NCI-H187 treated with DMSO at 0.1 percent for 48 hours (cell line): ENCODE measurements at places on chromosomes 12 and 14.

- DNase-seq: no peak
Measured at GRCh38 chr14:77265561-77266335, 5.3 kb downstream of the NGB start.

GRCh38 chr14:67610491-67610890 lies 9.2 kb upstream of the ARG2 start:
- DNase-seq: no peak

DNA sequence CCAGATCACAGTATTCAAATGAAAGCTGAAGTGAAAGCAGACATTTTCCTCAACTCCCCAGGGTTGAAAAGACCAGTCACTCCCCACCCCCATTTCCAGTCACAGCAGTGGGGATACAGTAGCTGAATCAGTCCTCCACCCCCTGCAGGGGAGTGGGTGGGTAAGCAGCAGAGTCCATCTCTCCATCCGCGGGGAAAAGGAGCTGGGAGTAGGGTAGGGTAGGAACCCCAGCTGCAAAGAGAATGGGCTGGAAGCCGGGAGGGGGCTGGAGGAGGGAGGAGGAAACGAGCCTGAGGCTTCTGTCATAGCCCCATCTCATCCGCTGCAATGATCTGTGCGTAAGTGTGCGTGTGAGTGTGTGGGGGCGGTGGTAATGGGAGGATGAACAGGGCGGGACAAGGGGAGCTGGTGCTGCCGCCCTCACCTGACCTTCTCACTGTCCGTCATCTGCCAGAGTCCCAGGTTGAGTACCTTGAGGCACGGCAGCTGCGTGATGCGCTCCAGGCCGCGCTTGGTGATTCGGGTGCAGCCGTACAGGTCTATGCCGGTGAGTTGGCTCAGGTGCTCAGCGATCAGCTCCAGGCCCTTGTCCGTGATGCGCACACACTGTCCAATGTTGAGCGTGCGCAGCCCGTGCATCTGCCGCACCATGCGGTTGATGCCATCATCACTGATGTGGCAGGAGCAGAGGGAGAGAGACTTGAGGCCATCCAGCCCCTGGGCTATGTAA lies 1.8 kb downstream of the FBXL14 start:
- DNase-seq: no peak

GRCh38 chr12:108307006-108307405 lies 32.1 kb downstream of the CMKLR1 start:
- DNase-seq: no peak

DNA sequence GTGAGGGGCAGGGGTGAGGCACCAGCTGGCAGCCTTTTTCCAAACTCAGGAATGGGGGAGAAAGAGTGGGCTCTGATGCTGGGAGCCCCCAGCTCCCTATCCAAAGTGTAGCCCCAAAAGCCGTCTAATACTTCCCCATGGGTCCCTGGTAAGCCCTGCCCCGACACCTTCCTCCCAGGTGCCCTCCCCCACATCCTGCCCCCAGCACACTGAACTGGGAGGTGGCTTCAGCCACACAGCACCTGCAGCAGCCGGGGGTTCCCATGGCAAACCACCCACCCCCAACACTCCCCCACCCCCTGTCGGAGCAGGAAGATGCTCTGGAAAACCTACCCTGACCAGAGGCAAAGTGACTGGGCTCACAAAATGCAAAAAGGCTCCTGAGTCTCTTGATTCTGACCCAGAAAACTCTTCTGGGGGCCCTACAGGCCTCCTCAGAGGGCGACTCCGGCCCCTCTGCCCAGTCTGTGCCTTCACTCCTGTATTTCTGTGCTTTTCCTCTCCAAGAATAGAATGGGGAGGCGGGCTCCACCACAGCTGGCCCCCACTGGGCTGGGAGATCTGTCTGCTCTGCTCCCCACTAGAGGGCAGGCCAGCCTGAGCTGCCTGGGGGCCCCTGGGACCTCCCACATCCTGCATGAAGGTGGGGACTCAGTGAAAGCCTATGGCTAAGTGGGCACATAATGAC lies 81.6 kb downstream of the ITPK1 start:
- DNase-seq: no peak

DNA sequence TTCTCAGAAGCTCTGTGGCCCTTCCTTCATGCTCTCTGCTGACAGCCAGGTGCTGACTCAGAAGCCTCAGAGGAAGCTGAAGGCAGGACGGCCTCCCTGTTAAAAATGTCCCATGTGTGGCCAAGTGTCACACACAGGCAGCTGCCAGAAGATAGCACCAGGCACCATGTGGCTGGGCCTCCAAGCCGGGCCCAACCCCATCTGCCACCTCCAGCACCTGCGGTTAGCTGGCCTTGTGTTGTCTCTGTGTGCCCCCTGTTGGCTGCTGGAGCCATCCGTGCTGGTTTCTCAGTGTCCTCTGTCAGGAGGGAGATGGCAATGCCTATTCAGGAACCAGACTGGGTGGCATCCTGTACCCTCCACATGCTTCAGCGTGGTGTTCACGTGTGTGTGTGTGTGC lies 63.2 kb downstream of the TSPAN11 start:
- DNase-seq: no peak

DNA sequence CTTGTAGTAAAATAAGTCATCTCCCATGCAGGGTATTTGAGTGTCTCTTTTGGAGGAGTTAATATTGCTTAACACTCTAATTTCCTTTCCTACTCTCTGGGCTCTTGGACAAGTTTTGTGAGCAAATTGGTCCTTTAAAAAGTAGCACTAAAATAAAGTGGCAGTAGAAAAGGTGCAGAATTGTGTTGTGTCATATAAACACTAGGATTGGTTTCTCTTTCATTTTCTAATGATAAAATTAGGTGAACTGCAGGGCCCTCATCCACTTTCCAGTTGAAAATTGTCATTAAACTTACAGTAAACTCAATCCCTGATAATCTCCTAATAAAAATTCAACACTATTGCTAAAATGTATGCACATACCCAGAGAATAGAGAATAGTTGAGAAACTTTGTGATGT lies 42.6 kb upstream of the REP15 start:
- no peak for DNase-seq

DNA sequence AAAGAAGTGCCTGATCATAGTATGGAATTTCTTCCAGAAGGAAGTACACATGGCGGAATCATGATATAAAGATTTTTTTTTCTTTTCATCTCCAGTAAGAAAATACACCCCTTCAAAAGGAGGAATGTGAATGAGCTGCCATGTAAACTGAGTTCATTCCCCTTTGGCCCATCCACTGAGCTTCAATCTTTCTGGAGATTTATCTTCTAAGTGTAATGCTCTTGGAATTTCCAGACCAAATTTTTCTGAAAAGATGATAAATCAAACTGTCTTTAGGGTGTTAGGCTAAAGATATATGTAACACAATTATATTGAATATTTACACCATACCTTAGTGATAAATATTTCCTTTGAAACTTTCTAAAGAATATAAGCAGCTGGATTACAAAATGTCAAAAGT lies 5.2 kb downstream of the DCN start:
- no peak for DNase-seq

DNA sequence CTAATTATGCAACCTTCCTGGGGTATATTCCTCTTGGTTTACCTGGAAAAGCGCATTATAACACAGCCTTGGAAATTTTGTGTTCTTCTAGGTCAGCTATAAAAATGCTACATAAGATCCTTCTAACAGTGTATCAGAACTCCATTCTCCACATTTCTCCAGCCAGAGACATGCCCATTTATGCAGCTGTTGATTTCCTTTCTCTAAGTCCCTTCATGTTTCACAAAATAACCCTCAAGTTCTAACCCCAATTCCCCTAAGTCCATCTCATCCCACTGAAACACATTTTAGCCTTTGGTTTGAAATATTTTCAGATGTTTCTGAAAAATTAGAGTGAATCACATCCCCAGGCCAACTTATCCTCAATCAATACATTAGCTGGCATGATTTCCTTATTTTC lies 20.9 kb upstream of the HDAC7 start:
- DNase-seq: no peak

DNA sequence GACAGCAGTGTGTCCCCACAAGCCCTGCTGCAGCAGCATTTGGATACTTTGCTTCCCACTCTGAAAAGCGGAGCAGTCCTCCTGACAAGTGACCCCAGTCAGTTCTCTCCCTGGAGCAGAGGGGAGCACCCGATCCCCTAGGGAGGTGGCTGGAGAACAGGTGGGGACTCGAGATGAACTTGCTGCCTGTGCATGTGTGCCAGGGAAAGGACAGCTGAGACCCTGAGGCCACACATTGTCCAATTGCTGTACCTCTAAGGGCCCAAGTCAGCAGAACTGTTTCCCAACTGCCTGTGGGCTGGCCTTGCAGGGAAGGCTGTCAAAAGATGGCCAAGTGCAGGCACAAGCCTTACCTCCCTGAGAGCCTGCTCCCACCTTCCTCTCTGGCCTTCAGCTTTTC lies 55.1 kb downstream of the IFT43 start:
- DNase-seq: no peak

- DNase-seq: no peak
Measured at GRCh38 chr12:62519043-62519442, 52.4 kb downstream of the MON2 start.

DNA sequence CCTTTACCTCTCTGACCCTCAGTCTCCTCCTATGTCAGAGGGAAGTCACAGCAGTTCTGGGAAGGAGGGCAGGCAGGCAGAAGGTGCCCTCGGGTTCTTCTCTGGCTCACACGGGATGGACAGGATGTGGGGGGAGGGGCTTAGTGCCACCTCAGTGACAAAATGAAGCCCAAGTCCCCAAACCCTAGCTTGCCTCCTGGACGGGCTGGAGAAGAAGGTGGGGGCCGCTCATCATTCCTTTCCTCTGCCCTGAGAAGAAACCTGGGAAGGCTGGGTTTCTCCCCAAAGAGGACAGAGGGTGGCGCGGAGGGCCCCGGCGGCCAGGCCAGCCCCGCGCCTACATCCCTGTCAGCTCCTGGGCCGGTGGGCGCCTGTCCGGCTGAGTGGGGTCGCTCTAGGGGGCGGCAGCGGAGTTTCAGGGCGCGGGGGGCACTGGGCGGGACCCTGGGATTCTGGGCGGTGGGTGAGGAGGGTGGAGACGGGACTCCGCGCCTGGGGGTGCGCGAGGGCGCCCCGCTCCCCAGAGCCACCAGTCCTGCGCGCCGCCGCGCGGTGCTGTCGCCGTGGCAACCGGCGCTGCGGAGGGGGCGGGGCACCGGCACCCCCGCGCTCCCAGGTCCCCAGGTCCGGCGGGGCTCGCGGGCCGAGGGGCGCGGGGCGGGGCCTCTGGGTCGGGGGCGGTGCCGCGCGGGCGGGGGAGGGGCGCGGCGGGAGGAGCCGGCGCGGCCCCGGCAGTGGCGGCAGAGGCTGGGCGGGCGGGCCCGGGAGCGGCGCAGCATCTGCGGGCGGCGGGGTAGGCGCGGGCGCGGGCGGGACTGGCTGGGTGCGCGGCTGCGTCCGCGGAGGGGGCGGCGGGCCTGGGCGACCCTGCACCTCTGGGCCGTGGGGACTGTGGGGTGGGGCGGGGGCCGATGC lies at the start of gene TMEM121:
TSS of gene TMEM121 (plus strand) at position 723 of the 915 bp plus-strand sequence. CDS start 2,252 bp downstream, outside the sequence.
- no peak for DNase-seq

DNA sequence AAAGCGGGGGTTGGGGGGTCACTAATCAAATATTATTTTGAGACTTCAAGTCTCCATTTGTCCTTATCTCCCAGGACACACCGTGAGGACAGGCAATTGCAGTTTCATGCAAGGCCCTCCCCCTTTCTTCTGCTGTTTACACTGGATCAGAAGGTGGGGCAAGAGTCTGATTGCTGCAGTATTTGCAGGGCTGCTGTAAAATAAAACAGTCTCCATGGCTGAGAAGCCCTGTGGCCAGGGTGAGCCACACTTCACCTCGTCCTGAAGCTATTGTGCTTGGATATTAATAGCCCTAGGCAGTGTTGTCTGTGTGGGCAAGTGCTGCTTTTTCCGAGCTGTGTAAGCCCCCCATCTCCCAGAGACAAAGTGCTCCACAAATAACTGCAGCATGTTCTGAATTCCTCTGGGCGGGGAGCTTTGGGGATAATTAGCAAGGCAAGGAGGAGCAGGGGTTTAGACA lies 187.4 kb upstream of the NTF3 start:
- DNase-seq: no peak

- DNase-seq: no peak
Measured at GRCh38 chr14:63134801-63135200, 69.4 kb upstream of the RHOJ start.

DNA sequence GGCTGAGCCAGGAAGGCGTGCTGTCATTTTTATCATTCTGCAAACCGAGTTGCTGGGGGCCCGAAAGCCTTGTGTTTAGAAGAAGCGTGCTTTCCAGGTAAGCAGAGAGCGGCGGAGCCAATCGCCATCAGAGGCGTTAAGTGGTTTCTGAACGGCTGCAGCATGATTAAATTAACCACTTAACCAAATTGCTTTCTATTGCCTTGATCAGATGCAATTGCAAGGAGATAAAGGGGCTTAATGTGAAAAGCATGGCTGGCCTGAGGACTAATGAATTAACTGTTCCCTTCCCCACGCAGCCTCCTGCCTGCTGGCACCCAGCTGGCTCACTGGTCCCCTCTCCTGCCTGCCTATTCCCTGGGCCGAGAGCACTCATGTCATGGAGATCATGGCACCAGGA lies 36.6 kb upstream of the CHGA start:
- peak; percentile 54 for DNase-seq

- DNase-seq: no peak
Measured at GRCh38 chr12:29983851-29984250, 200.1 kb upstream of the TMTC1 start.

DNA sequence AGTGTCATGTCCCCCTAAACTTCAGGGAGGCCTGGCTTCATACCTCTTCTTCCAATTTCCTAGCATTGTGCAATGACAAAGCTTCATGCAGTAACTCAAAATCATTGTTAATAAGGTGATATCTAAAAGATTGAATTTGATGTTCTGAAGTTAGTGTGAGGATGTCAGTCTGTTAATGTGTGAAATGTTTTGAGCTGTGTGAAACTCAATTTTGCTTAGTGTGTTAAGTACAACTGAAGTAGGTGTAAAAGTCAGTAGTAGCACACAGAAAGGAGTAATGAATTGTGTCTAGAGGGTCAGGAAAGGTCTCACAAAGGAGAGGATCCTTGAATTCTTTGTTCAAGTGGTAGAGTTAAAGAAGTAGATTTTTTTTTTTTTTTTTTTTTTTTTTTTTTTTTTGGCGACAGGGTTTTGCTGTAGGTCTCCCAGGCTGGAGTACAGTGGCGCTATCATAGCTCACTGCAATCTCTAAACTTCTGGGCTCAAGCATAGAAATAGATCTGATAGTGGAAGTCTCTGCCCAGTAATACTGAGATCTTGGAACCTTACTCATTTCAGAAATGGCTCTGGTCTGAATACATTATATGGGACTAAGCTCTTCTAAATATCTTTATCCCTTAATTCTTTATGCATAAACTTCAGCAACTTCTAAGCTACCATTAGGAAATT lies 63.9 kb downstream of the FUT8 start:
- DNase-seq: no peak

GRCh38 chr12:106303202-106303820 lies 778 bp downstream of the TCP11L2 start:
- no peak for DNase-seq

GRCh38 chr14:68085742-68086141 lies 266.2 kb downstream of the RAD51B start:
- DNase-seq: no peak

- no peak for DNase-seq
Measured at GRCh38 chr12:3670083-3670620, 82.8 kb downstream of the CRACR2A start.
